Neural crest cell (in vitro differentiated cells): ENCODE measurements at places on chromosomes 12 and 14. TPM values are rescaled to one million over a fixed set of nuclear protein-coding genes. Genes with fewer than 3 reads are reported as not detected.
A peak's percentile ranks its signal among the peaks of the same experiment; 100 is the strongest.

TBC1D30 gene
- 2.0 and 2.6 TPM in 2 replicates for total RNA-seq

NTN4 gene
- 5.7 and 6.0 TPM in 2 replicates for total RNA-seq

- no peak overlapping the region for H3K27ac ChIP-seq
- H3K36me3 ChIP-seq, result peaks cover 38% of the 10 kb centered on the region
- H3K4me3 ChIP-seq, result no peak overlapping the region
- no peaks in the 10 kb centered on the region for H3K4me1 ChIP-seq
Measured at GRCh38 chr14:87960013-87960787, 32.8 kb downstream of the GALC start.

DNA sequence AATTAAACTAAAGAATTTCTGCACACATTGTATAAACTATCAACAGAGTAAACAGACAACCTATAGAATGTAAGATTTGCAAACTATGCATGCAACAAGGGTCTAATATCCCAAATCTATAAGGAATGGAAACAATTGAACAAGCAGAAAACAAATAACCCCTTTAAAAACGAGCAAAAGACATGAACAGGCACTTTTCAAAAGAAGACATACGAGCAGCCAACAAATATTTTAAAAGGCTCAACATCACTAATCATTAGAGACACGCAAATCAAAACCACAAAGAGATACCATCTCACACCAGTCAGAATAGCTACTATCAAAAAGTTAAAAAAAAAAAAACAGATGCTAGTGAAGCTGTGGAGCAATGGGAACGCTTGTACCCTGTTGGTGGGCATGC, 4.7 kb downstream of the TAS2R13 start:
- no peaks in the 10 kb centered on the region for H3K4me1 ChIP-seq
- no peak overlapping the region for H3K4me3 ChIP-seq
- H3K36me3 ChIP-seq, result peaks cover 55% of the 10 kb centered on the region
- no peak for DNase-seq
- no peaks in the 10 kb centered on the region for H3K27me3 ChIP-seq

- H3K27ac ChIP-seq, result peak overlapping the region; percentile 15
- H3K36me3 ChIP-seq, result no peaks in the 10 kb centered on the region
- H3K4me1 ChIP-seq, result peaks cover 19% of the 10 kb centered on the region
Measured at GRCh38 chr12:52873832-52874572, 25.2 kb upstream of the KRT78 start.

SERPINA4 gene
- not detected in 2 replicates for total RNA-seq

RFX4 gene
- 52.1 and 53.8 TPM in 2 replicates for total RNA-seq

- no peaks in the 10 kb centered on the region for H3K27me3 ChIP-seq
- no peak overlapping the region for H3K27ac ChIP-seq
- DNase-seq, result no peak
- H3K4me3 ChIP-seq, result no peak overlapping the region
- peaks cover 43% of the 10 kb centered on the region for H3K36me3 ChIP-seq
Measured at GRCh38 chr14:50451854-50452253, 55.2 kb upstream of the CDKL1 start.

- no peaks in the 10 kb centered on the region for H3K27me3 ChIP-seq
- H3K36me3 ChIP-seq, result peaks cover 14% of the 10 kb centered on the region
- peak overlapping the region; percentile 14 for H3K4me3 ChIP-seq
- peak overlapping the region; percentile 85 for H3K27ac ChIP-seq
- peaks cover 58% of the 10 kb centered on the region for H3K4me1 ChIP-seq
Measured at GRCh38 chr12:44127966-44128710, 292.3 kb downstream of the TMEM117 start.

PZP gene
- not detected in 2 replicates for total RNA-seq

GRCh38 chr12:41932470-41932991, 212.1 kb downstream of the GXYLT1 start:
- peak overlapping the region; percentile 93 for H3K27ac ChIP-seq
- H3K27me3 ChIP-seq, result no peaks in the 10 kb centered on the region

DNA sequence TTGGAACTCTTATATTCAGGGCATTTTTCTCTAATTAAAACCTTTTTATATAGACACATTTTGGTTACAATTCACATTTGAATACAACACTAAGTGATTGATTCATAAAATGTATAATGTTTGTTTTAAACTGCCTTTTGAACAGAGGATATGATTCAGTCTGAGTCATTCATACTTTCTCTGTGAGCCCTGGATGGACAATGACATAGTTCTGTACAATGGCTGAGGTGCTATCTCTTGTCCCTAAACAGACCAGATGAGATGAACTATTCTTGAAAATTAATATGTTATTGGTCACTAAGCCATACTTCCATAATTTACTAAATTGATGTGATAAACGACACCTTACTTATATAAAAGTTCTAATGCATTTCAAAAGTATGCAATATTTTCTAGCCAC, 199.7 kb upstream of the ATXN7L3B start:
- H3K27ac ChIP-seq, result no peak overlapping the region
- H3K4me3 ChIP-seq, result no peak overlapping the region
- H3K4me1 ChIP-seq, result no peaks in the 10 kb centered on the region

DNA sequence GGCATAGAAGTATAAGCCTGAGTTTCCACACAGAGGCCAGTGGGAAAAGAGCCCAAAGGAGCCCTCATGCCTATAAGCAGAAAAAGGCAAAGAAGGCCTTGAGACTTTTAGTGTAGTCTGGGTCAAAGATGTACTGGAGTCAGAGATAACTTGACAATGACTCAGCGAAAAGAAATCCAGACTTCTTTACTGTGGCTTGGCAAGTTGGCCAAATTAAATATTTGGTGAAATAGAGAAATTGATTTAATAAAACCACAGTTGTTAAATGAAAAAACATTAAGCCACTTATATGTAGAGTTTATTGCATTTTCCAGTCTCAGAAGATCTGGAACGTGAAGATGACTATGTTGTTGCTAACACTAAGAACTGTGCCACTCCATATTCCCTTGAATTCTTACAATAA, 105.1 kb downstream of the TMTC3 start:
- DNase-seq, result no peak
- H3K27ac ChIP-seq, result no peak overlapping the region
- no peaks in the 10 kb centered on the region for H3K36me3 ChIP-seq
- no peak overlapping the region for H3K4me3 ChIP-seq

LRP1-AS gene
- not detected in 2 replicates for total RNA-seq

DNA sequence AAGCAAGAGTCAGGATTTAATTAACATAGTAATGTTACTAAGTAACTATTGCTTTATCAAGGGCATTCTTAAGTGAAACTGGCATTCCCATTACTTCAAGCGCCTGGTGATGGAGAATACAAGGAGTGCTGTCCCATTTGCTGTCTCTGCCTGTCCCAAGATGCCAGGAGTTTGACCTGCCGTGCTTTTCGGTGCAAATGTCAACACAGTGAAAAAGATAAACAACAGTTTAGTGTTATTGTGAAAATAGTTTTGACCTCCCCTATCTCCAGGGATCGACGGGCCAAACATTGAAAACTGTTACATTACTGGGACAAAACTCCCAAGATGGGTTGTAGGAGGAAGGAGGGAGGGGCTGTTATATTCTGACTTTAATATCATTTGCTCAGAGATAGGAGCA, 74.8 kb downstream of the TTC9 start:
- peaks cover 15% of the 10 kb centered on the region for H3K27me3 ChIP-seq
- no peak overlapping the region for H3K27ac ChIP-seq
- no peak for DNase-seq
- H3K4me1 ChIP-seq, result peaks cover 5% of the 10 kb centered on the region
- H3K4me3 ChIP-seq, result no peak overlapping the region

DNA sequence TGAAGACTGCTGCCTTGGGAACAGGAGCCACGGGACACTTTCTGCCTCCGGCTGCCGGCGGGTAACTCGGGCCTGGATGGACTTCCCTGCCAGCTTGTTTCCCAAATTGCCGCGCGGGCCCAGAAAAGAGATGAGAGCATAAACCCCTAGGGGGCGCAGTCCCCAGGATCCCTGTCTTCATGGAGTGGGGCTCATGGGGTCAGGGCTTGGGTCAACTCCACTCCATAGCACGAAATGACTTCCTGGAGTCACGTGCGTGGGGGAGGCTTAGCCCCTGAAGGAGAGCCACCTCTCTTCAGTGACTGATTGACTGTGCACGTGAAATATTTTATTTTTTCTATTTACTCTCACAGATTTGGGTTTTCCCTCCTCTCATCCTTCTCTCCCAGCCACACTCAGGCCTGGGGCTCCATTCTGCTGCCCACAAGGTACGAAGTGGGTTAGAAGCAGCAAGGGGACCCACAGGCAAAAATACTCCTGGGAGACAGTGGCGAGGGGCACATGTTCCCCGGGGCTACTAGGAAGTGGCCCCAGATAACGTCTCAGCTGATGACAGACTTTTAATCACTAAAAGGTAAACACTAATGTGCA, 10.0 kb downstream of the PGF start:
- H3K36me3 ChIP-seq, result no peaks in the 10 kb centered on the region
- H3K4me3 ChIP-seq, result no peak overlapping the region
- peaks cover 14% of the 10 kb centered on the region for H3K4me1 ChIP-seq
- peak; percentile 63 for DNase-seq
- H3K27me3 ChIP-seq, result no peaks in the 10 kb centered on the region

- H3K36me3 ChIP-seq, result peaks cover 2% of the 10 kb centered on the region
- H3K4me3 ChIP-seq, result no peak overlapping the region
- no peaks in the 10 kb centered on the region for H3K27me3 ChIP-seq
- peak overlapping the region; percentile 15 for H3K27ac ChIP-seq
- peaks cover 72% of the 10 kb centered on the region for H3K4me1 ChIP-seq
Measured at GRCh38 chr14:68660495-68660894, 132.4 kb downstream of the ZFP36L1 start.

DNA sequence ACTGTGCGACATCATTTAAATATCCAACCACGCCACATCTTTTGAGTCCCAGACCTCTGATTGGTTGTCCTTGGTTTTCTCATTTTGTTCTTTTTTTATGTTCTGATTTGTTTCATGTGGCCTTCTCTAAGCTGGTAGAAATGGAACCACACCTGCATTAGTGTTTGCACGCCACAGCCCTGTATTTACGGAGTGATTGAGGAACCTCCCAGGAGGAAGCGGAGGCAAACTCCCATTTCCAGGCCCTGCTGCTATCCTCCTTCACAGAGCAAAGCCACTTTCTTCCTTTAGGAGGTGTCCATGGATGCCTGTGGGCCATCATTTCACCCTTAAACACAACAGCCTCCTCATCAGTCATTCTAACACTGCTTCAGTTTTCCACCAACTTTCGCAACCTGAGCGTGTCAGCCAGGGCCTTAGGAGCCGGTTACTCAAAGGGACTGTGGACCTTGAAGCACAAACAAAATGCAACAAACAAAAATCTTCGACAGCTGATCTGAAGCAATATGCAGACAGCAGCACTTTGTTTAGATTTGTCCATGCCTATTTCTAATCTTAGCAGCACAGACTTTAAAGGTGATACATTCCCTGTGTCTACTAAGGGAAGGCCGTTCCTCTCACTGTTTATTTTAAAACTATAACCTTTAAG, 1258.1 kb upstream of the TMEM132C start:
- no peak overlapping the region for H3K27ac ChIP-seq
- no peaks in the 10 kb centered on the region for H3K36me3 ChIP-seq
- no peak for DNase-seq
- H3K4me3 ChIP-seq, result no peak overlapping the region
- H3K27me3 ChIP-seq, result no peaks in the 10 kb centered on the region

HCAR2 gene
- total RNA-seq, result not detected in 2 replicates

DNA sequence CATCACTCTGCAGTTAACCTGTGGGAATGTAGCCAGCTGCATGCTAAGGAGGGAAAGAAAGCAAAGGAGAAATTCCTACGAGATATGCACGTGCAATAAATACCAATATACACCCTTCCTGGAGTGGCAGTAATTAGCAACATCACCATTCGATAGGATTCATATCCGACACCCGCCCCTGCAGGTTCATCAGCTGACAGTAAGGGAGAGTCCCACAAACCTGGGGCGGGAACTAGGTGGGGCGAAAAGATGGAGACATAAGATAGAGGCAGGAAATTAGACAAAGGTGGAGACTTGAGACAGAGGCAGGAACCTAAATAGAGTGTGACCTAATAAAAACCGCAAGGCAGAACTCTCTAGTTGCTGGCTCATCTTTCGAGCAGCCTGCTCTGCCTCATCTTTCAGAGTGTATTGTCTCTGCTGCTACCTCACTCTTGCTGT, 51.6 kb downstream of the PLEKHG3 start:
- peaks cover 14% of the 10 kb centered on the region for H3K4me1 ChIP-seq
- no peak overlapping the region for H3K4me3 ChIP-seq
- H3K36me3 ChIP-seq, result no peaks in the 10 kb centered on the region
- peak overlapping the region; percentile 51 for H3K27ac ChIP-seq

GRCh38 chr12:94792693-94793092, 142.3 kb upstream of the TMCC3 start:
- DNase-seq, result no peak
- H3K4me3 ChIP-seq, result no peak overlapping the region
- peaks cover 3% of the 10 kb centered on the region for H3K4me1 ChIP-seq
- no peaks in the 10 kb centered on the region for H3K36me3 ChIP-seq
- H3K27me3 ChIP-seq, result no peaks in the 10 kb centered on the region

SCN8A gene
- 13.0 and 13.5 TPM in 2 replicates for total RNA-seq

PRH1 gene
- 17.4 and 21.1 TPM in 2 replicates for total RNA-seq

GRCh38 chr12:46237371-46238045, 31.3 kb downstream of the SLC38A1 start:
- DNase-seq, result no peak
- peaks cover 38% of the 10 kb centered on the region for H3K36me3 ChIP-seq
- peaks cover 6% of the 10 kb centered on the region for H3K4me1 ChIP-seq
- H3K4me3 ChIP-seq, result no peak overlapping the region
- no peaks in the 10 kb centered on the region for H3K27me3 ChIP-seq
- H3K27ac ChIP-seq, result no peak overlapping the region

TAS2R10 gene
- total RNA-seq, result 1.1 and 1.2 TPM in 2 replicates

KLRC1 gene
- not detected in 2 replicates for total RNA-seq

- no peaks in the 10 kb centered on the region for H3K36me3 ChIP-seq
- H3K27ac ChIP-seq, result no peak overlapping the region
- DNase-seq, result no peak
- H3K4me3 ChIP-seq, result no peak overlapping the region
Measured at GRCh38 chr14:96267336-96267735, 11.3 kb downstream of the BDKRB1 start.

MGP gene
- total RNA-seq, result not detected in 2 replicates

DNA sequence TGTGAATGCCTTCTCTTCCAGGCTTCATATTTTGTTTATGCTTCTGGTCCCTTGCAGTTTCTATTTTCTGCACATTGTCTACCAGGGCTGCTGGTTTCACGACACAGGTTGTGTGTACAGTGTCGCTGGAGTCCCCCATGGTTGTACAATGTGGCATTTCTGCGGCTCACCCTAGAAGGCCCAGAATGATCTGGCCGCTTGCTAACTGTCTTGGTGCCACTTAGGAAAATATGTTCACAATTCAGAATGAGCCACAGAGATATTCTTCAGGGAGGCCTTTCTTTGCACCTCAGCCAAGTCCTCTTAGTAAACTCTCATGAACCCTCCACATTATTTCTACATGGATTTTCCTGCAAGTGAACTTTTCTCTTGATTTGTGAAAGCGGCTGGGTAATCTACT, 195.4 kb downstream of the SUDS3 start:
- peaks cover 3% of the 10 kb centered on the region for H3K27me3 ChIP-seq
- H3K4me3 ChIP-seq, result no peak overlapping the region

DNA sequence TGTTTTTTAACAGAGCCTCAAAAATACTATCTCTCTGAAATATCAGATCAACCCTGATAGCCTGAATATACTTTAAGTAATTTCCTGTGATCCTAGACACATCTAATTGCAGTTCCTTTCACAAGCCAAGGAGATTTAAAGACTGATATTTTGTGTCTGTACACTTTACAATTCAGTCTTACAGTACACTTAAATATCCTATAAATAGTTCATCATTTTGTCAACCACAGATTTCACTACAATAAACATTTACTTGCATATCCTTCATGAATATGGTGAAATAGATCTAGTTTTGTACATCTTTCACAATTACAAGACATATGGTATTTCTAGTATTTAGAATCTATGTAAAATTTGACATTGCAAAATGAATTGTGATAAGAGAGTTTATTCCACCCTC, 161.0 kb downstream of the PAX9 start:
- H3K4me3 ChIP-seq, result no peak overlapping the region
- H3K36me3 ChIP-seq, result no peaks in the 10 kb centered on the region
- no peak for DNase-seq
- H3K4me1 ChIP-seq, result peaks cover 14% of the 10 kb centered on the region
